Right kidney (tissue), 9 donors: ENCODE measurements at places on chromosomes 1 and 21.

DNA sequence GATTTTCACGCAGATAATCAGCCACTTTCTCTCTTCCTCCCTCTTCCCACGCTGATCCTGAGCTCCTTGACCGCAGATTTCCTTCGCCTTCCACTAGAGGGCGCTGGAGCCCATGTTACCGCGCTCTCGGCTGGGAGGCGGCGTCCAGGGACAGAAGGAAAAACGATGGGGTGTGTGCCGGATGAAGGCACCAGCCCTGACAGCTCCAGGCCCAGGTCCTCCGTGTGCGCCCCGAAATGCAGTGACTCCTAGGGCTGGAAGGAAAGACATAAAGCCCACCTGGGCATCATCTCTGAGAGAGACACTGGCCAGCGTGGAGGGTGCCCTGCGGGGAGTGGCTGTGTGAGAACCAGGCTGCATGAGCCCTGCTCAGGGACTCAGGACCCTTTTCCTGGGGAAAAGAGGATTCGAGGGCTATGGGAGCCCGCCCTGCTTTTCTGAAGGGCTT is 44.9 kb upstream of the CYP2J2 start:
- DNase-seq, result peak; percentile 68

DNA sequence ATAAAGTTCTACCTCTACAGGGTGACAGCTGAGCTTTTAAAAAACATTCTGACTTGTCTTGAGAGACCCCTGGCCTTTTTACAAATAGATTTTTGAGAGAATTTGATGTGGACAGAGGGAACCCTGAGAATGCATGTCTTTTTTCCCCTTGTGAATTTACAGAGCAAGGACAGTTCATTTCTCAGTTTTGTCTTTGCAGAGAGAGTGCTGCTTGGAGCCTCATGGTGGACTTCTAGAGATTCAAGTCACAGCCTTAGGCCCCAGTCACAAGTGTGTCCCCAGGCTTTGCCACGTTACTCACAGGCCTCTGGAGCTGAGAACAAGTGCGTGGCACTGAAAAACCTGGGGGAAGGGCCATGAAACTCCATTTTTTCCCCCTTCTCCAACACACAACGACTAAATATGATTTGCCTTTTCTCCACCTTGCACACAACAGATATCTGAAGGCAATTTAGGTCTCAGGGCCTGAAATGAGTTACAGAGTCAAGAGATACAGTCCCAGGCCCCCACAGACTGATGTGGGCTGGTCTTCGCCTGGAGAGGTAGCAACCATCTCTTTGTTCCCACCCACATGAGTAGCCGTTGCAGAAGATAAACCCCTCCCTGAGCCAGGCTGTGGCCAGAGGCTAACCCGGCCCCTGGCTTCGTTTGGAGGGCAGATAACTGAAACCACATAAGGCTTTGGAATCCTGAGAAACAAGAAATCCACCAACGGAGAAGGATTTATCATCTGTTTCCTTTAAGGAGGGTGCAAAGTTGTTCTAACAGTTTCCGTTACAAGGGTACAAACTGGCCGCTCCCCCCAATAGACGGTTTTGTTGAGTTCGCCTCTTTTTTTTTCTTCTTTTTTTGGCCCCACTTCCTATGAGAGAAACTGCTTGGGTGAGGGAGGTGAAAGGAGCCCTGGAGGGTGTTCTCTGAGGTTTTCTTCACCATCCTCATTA is 1.0 kb upstream of the PIGV start:
- DNase-seq, result peak; percentile 62

GRCh38 chr1:170601866-170602265 is 62.1 kb upstream of the PRRX1 start:
- DNase-seq, result no peak

DNA sequence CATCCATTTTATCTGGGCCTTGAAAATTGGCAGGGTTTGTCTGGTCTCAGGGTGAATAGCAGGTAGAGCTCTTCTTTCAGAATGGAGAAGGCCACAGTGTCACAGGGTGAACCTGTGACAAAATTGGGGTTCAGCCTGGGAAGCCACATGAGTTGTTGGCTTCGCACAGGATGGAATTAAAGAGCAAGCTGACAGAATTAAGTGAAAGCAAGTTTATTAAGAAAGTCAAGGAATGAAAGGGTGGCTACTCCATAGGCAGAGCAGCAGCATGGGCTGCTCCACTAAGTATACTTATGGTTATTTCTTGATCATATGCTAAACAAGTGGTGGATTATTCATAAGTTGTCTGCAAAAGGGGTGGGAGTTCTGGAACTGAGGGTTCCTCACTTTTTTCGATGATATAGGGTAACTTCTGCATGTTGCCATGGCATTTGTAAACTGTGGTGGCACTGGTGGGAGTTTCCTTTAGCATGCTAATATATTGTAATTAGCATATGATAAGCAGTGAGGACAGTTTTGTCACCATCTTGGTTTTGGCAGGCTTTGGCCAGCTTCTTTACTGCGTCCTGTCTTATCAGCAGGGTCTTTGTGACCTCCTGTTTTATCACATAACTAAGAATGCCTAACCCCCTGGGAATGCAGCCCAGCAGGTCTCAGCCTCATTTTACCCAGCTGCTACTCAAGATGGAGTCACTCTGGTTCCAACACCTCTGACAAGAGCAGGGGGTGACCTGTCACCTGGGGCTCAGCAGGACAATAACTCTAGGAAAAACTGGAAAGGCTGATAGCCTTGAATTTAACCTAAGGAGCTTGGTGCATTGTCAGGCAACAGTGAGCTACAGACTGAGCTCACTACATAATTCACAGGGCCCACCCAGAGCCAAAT is 5.1 kb downstream of the IFNAR2 start:
- no peak for DNase-seq

DNA sequence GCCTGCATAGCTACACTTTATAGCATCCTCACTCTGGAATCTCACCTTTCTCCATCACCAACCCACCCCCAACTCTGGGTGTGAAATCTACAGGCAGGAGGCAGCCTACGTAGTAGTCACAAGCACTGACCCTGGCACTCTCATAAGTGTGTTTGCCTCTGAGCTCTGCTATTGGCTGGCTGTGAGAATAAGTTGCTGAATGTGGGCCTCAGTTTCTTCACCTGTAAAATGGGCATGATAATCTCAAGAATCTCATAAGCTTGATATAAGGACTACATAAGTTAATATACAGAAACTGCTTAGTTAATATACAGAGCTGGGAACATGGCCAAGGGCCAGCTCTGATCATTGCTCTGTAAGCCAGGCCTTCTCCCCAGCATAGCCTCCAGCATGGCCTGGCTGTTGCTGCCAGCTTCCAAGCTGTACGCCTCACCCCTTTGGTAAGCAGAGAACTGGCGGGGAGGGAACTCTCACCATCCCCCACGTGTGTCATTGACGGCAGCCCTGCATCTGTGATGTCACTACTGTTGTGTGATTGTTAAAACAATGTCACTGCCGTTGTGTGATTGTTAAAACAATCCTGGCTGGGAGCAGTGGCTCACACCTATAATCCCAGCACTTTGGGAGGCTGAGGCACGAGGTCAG is 53.3 kb downstream of the SYF2 start:
- no peak for DNase-seq

- DNase-seq, result no peak
Observed at GRCh38 chr21:45940621-45941337, 40.8 kb upstream of the COL6A1 start.

GRCh38 chr1:222081859-222082258 is 340.0 kb upstream of the DUSP10 start:
- no peak for DNase-seq

GRCh38 chr1:193141804-193142203 is 20.0 kb downstream of the CDC73 start:
- no peak for DNase-seq

- DNase-seq, result no peak
Observed at GRCh38 chr1:174008979-174009378, 13.2 kb downstream of the RC3H1 start.

DNA sequence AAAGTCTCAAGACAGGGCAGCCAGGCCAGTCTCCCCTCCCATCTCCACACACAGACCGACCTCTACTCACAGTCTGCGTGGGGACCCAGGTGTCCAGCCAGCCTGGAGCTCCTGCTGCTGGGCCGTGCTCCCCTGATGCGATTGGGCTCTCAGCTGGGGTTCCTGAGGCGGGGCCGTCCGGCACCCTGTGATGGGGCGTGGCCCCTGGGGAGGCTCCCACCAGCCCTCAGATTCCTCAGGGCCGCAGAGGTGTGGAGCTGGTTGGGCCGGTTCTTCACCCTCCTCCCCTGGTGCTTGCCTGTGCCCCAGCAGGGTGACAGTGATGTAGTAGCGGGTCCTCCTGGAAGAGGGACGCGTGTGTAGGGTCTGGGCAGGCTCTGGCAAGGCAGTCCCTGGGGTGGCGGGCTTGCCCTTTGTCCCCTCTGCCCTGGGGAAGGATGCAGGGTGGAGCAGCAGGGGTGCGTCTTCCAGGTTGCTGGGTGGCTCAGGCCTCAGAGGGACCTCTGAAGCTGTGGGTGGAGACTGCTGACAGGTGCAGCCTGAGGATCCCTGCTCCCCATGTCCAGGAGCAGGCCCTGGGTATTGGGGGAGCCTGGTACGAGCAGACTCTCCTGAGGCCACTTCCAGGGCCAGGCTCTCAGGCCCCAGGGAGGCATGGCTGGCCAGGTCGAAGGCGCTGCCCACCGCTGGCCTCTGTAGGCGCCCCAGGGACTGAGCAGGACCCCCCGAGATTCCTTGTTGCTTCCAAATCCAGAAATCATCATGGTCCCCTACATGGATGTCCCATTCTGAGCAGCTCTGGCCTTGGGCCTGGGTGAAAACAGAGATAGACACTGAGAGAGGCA is at the start of gene CRYBG2:
CRYBG2 (minus strand) TSS at position 155 of the 845 bp plus-strand sequence. CDS start 7,473 bp downstream, outside the sequence.
- no peak for DNase-seq

GRCh38 chr1:219153723-219154122 is 20.0 kb upstream of the LYPLAL1 start:
- DNase-seq, result no peak

- no peak for DNase-seq
Observed at GRCh38 chr1:52259886-52260285, 106.1 kb downstream of the CC2D1B start.
